ENCODE measurements at places on chromosomes 3 and 15. TPM values are rescaled to one million over a fixed set of nuclear protein-coding genes. Genes with fewer than 3 reads are reported as not detected.

GRCh38 chr15:40204100-40204499 is 34.8 kb upstream of the PAK6 start:
- no peak for DNase-seq

GRCh38 chr3:128863560-128863959 is 15.9 kb upstream of the ACAD9 start:
- DNase-seq, result peak; percentile 54

DNA sequence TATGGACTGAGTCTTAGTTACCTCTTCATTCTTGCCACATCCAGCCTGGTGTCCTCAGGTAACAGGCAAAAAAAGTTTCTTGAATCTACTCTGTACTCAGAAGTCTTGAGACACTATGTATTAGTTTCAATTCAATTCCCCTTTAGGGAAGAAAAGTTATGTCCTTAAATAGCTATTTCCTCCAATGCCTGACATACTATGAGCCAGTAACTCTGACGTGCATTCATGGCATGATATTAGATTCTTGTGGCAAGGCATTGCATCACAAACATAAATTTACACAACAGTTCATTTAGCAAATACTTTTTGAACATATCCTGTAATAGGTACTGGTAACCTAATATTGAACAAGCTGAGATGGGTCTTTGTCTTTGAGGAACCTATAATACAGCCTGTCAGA is 109.3 kb upstream of the FOXB1 start:
- DNase-seq, result no peak

- DNase-seq, result no peak
These were observed 734 bp downstream of the TBL1XR1 start for GRCh38 chr3:177196456-177197040.

DNA sequence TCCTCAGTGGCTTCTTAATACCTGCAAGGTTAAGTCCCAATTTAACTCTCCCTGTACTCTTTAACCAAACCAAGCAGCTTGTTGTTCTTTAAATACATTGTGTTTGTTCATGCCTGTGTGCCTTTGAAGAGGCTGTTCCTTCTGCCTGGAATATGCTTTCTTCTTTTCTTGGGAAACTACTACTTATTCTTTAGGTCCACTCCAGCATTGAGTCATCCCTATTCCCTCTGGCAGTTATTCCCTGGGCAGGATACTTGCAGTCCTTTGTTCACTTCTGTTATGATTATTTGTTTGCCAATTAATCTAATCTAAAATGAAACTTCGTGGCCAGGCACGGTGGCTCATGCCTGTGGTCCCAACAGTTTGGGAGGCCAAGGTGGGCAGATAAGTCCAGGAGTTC is 139.3 kb downstream of the ZNF609 start:
- DNase-seq, result no peak

GRCh38 chr3:79564192-79564591 is 203.6 kb downstream of the ROBO1 start:
- no peak for DNase-seq

GRCh38 chr15:62888623-62889022 is 153.9 kb upstream of the TPM1 start:
- DNase-seq, result no peak

DNA sequence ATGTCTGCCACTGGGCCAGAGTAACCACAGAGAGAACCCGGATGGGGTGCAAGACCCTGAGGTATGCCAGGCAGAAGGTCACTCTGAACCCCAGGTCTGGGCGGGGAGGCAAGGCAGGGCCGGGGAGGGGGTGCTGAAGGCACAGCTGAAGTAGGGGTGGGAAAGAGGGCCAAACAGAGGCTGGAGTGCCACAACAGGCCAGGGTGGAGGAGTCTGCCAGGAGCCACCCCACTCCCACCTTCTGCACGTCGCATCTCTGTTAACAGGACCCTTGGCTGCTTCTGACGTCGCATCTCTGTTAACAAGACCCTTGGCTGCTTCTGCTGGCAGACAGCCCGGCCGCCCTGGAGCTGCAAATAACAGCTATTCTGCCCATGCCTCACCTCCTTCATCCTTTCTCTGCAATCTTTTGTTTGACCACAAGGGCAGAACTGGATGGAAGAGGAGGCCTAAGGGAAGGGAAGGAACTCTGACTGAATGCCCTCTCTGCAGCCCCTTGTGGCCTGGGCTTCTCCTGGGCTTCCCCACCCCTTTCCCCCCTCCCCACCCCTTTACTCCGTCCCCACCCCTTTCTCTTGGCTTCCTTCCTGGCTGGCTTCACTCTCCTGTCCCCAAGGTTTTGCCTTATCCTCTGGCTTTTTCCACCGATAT is 20.6 kb upstream of the FBLN2 start:
- peak; percentile 46 for DNase-seq

DNA sequence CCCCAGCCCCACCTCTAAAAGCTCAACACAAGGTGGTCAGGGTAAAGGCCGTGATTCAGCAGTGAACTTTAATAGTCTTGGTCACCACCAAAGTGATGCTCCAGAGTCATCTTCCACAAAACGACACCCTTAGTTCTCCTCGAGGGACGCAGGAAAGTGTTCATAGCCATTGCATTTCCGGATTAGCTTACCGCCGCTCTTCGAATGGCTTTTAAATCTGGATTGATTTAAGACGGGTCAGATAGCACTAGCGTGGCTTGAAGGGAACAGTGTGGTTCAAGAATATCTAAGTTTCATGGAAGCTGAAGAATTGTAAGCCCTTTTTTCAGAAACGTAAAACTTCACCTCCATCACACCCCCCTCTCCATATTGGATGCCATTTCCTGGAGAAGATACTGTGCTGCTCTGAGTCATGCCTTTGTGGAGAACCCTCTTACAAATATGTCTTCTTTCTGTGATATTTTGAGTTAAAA is 829 bp downstream of the RNF7 start:
- no peak for DNase-seq

KBTBD12 gene
- 0.63 TPM for total RNA-seq

SPINK8 gene
- total RNA-seq, result not detected

TMCO5A gene
- total RNA-seq, result not detected

DNA sequence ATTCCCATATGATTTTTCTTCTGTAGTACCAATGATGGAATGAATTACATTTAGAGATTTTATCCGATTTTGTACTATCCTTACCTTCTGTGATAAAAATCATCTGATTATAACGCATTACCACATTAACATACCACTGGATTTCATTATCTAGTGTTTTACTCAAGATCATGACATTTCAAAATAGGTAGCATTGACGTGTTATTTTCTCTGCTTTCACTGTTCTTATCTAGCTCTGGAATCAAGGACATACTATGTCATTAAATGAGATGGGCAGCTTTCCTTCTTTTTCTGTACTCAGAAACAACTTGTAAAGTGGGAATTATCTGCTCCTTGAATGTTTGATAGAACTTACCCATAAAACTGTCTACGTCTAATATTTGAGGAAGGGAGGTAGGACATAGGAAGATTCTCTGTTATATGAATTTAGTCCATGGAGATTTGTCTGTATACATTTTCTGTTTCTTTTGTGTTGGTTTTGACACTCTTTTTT is 183.7 kb upstream of the NR2E3 start:
- no peak for DNase-seq

TNIK gene
- 42.0 TPM for total RNA-seq

FAM81A gene
- total RNA-seq, result 3.0 TPM

- no peak for DNase-seq
These were observed 44.0 kb downstream of the CHSY1 start for GRCh38 chr15:101207867-101208288.

IL17RE gene
- 4.4 TPM for total RNA-seq

MEIS2 gene
- total RNA-seq, result 0.22 TPM

DNA sequence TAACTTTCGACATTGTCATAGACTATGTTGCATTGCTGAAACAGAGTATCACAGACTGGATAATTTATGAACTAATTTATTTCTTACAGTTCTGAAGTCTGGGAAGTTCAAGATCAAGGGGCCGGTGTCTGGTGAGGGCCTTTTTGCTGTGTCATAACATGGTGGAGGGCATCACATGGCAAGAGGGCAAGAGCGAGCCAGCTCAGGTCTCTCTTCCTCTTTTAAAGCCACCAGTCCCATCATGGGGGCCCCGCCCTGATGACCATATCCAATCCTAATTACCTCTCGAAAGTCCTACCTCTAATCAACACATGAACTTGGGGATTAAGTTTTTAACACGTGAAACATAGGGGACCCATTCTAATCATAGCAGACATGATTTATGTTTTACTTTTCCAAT is 33.5 kb upstream of the DCUN1D1 start:
- no peak for DNase-seq

GRCh38 chr15:31101262-31102038 is at the start of gene TRPM1:
Gene TRPM1, minus strand, starts transcription at chr15:31101725. Its CDS starts 20,370 bp downstream, at chr15:31081355.
- DNase-seq, result no peak

DNA sequence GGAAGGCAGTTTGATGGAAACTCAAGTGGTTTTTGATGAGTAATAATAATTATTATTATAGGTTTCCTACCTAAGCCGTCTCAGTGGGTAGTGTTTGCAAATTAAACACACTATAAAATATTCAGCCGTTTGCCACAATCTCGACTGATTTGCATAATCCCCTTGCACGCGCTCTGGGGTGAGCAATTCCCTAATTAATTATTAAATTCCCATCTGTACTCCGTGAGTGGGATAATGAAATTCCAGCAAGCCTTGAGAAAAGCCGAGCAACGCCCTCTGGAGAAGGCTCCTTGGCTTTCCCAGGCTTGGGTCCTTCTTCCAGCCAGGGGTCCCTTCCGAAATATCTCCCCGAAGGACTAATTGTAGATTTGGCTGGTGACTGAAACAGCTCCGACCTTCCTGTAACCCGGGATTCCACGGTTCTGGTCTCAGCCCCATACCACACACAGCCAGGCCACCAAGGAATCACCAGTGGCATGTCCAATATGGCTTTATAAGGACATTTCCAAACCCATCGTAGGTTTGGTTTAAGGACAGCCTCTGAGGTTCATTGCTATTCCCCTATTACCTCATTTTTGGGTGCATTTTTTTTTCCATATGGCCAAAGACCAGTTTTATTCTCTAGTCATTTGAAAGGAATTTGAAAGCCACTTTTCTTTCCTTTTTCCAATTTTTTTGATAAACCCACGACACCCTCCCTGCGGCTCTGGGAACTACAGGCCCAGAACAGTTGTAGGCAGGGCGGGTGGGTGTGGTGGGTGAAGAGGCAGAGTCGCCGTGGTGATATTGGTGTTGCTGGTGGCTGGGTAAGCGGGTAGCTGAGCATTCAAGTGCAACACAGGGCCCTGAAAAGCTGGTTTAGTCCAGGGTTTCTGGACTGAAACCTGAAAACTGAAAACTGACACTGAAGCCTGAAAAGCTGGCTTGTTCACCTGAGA is 33.2 kb upstream of the RGMA start:
- no peak for DNase-seq

GRCh38 chr3:183108470-183108869 is 9.2 kb upstream of the MCCC1 start:
- DNase-seq, result no peak

DNA sequence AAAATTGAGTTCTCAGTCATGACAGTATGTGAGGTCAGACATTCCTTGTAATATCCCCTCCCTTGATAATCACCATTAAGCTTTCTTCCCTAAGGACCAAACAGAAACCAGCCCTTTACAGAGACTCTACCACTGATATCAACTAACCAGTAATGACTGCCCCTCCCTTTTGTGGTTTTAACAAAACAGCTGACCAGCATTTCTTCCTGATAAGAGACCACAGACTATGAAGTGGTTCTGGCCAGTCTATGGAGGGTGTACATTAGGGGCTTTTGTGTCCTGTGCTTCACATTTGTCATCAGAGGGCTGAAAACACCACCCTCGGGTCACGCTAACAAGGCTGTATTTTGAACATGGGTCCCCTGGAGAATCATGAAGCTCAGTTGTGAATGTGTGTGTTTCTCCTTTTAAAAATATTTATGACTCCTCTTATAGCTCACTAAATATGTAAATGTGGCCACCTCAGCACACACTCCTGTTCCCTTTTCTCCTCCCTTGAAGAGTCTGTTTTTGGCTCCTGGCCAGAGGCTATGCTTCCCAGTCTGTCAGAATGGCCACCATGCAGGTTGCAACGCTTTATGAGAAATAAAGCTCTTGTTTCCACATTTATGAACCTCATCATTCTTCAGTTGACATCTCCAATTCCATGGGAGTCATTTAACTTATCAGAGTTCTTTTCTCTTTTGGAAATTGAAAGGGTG is 239.3 kb downstream of the CPNE4 start:
- DNase-seq, result no peak

DNA sequence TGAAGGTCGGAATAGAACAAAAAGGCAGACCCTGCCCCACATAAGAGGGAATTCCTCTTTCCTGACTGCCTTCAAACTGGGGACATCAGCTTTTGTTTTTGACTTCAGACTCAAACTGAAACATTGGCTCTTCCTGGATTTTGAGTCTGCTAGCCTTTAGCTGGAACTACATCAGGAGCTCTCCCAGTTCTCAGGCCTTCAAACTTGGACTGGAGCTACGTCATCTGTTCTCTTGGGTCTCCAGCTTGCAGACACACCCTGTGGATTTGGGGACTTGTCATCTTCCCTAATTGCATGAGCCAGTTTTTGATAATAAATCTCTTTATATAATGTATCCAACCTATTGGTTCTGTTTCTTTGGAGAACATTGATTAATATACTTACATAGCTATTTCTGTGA is 798.1 kb downstream of the TBL1XR1 start:
- no peak for DNase-seq

GRCh38 chr3:71800023-71800422 is 15.1 kb upstream of the PROK2 start:
- DNase-seq, result no peak

DNA sequence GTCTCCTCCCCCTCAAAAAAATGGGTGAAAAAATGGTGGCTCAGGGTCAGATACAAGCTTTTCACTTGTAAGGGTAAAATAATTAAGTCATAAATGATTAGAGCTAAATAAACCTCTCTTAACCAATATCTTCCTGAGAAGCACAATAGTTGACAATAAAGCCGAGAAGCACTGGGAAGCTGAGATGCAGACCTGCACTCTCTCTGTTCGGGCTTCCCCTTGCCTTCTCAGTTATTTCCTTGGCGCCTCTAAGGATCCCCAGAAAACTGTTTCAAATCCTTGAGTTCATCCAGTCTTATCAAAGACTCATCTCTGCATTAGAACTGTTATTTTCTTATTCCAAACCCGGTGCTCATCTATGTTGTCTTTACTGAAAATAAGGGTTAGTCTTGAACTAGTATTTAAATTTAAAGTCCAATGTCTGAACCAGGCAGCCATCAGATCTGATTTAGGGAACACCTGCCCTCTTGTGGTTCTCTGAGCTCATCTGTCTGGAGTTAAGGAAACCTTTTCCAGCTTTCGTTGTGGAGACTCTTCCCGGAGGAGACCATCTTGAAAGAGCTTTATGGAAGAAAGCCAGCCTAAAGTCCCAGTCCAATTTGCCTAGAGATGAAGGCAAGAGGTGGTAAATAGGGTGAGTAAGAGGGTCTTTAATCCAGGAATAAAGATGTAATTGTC is 256.4 kb upstream of the MCTP2 start:
- peak; percentile 15 for DNase-seq

All from H1 (cell line).